Fibroblast of upper back skin (primary cell): ENCODE measurements at places on chromosomes 3 and 15.
A peak's percentile ranks its signal among the peaks of the same experiment; 100 is the strongest.

- peak; percentile 12 for DNase-seq
Observed at GRCh38 chr3:158801201-158801600, 653 bp upstream of the MFSD1 start.

DNA sequence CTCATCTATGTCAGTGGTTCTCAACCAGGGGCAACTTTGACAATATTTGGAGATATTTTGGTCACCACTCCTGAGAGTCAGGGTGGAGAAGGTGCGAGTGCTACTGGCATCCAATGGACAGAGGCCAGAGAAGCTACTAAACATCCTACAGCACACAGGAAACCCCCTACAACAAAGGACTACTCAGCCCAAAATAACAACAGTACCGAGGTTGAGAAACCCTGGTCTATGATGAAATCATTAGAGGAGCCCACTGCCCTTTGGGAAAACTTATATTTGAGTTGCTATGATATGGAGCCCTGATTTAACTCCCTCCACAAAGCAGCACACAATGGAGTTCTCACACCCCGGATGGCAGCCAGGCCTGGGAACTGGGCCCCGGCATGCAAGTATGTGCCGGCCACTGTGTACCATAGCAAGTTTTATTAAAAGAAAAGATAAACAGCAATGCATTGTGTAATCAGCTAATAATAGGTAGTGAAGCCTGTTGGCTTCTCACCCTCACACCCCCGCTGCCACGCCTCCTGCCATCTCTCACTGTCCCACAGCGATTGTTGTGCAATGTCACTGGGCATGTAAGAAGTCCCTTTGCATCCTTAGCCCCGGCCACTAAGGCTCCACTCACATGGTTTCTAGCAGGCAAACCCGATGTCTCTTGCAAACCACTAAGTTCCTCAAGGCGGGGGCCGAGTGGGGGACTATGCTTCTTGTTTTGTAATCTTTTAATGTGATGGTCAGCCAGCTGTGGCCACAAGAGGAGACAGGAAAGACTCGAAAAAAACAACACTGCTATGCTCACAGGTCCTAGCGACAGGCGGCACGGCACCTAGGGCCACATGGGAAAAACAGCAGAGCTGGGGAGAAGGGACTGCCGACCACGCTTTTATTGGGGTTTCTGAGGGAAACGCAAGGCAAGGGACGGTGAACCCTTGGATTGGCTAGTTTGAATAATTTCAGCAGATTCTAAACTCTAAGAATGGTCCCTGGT lies 110.0 kb downstream of the AQP9 start:
- DNase-seq, result no peak

DNA sequence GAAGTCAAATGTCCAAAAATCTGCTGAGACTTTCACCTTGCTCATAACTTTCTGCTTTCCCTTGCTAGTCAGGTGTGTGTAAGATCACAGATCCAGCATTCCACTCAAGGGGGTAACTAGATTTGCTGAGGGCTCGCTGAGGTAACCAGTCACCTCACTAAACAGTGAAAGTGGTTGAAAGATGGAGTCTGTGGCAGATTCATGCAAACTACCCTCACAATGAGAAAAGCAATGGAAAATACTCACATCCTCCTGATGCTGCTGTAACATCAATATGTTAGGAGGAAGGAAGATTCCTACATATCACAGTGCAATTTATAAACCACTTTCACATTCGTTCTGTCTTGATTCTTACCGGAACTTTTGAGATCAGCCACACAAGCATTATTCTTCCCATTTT lies 174.3 kb upstream of the BCL6 start:
- no peak for DNase-seq

DNA sequence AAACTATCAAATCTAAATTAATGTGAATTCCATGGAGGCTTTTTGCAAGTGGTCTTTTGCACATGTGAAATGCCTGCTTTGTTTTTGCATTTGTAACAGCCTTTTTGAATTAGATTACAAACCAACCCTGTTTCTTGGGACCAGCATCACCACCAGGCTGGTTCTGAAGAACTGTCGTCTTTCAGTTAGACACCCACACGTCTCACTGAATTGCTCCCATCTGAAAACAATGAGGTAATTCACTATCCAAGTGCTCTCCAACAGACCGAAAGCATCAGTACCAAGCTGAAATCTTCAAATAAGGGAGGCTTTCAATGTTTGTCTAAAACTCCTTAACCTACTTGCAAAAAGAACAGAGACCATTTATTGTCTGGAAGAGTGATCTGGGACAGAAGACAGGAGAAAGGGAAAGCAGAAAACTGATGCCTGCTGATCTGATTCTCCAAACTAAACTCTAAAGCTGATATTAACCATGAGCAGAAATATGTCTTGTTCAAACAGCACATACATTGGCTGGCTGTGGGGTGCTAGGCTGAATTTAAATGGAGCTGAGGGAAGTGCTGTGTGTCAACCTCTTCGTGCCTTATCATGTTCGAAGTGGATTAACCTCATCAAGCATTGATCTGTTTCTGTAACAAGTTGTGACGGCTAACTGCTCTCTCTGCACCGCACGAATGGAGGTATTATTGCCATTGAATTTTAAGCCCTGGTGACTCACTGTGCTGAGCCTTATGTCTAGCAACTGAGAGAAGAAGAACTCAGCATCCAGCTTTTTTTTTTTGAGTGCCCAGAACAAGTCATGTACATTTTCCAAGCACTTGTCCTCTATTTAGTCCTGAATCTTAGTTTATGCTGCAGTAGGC lies 213.7 kb upstream of the P2RY1 start:
- no peak for DNase-seq

- no peak for DNase-seq
Observed at GRCh38 chr3:160454995-160455394, 5.4 kb upstream of the TRIM59 start.

GRCh38 chr3:13879946-13880810 lies at the start of gene WNT7A:
Gene WNT7A (minus strand): TSS chr3:13880071. CDS start chr3:13879816, 255 bp downstream.
- no peak for DNase-seq

- peak; percentile 42 for DNase-seq
Observed at GRCh38 chr3:151386056-151386455, 1.5 kb upstream of the P2RY12 start.

DNA sequence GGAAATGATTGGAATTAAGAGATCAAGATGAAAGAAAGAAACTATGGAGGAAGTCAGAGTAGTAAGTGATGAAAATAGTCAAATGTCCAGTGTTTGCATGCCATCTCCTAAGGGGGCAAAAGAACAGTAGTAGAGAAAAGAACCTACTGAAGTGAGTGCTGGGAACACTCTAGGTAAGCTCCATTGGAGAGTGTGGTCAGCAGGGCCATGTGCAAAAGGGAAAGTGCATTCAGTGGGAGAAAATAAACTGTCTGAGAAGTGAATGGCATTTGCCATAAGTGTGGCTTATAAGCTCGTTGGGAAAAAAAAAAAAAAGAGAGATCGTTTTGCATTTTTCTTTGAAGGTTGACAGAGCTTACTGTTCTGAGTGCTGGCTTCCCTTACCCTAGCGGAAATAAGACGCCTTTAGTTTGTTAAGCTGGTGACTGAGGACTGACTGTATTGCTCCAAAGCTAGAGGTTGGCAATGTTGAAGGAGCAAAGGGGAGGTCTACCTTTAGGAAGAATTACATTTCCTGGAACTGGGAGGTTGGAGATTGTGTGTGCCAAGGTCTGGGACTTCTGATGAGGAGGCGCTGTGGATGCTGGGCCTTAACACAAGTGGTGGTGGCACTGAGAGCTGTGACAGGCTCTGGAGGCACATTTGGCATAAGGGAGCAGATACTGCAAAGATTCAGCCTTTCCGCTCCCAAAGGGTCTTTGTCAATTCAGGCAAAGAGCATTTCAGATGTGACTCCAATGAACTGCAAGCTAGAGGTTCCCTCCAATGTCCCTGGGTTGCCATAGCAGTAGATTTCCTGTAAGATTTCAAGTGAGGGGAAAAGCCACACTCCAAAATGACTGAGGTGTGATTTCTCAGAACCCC lies 287.8 kb upstream of the SATB1 start:
- DNase-seq, result no peak

DNA sequence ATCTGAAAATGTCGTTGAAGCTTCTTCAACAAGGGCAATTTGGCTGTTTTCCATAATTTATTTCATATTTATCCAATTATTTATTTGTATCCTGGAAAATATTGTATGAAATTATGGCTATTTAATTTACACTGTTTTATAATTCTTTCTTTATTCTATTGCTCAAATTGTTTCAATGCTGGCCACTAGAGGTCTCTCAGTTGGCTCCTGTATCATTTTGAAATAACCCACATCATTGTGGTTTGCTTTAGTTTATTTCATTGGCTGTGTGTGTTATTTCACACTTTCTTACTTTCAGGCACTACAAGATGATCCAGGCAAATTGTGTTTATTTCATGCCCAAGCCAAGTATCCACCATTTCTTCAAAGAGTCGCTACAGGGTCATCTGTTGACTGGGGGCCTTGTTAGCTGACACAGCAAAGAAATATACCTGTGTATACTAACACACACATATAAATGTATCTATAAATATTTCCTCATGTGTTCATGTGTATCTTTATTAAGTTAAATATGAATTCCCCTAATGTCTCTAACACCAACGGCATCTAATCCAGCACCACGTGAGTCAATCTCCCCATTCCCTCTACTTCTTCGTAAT lies 86.2 kb downstream of the NPAP1 start:
- DNase-seq, result peak; percentile 1

DNA sequence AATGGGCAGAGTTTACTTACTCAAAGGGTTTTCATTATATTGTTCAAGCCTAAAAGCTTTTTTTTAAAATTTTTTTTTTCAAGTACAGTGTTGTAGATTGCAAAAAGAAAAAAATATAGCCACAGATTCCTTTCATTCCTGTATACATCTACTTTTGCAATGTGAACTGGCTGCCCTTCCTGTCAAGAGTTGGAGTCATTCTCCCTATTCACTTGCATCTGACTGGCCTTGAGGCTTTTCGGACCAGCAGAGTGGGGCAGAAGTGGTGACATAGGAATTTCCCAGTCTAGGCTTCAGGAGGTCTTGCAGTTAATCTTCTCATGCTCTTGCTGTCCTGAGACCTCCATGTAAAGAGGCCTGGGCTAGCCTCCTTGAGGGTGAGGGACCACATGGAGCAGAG lies 218.3 kb upstream of the CFAP20DC start:
- peak; percentile 76 for DNase-seq

GRCh38 chr15:74821091-74821789 lies 5.2 kb upstream of the CPLX3 start:
- DNase-seq, result no peak

DNA sequence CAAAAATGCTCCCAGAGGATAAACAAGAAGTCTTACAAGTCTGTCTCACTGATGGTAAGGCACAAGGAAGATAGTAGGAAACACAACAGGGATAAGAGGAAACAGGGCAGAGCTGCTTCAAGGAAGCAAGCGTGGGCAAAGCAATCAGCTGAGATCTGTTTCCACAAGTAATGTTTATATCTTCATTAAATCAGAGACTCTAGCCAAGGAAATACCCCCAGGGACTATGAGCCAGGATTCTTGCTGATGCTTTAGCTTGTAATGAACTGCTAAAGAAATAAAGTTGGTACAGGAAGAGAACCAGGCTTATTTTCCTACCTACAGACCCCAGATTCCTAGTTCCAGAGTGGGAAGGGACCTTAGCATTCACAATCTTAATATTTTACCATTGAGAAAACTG lies 112.7 kb upstream of the C3orf80 start:
- DNase-seq, result no peak

DNA sequence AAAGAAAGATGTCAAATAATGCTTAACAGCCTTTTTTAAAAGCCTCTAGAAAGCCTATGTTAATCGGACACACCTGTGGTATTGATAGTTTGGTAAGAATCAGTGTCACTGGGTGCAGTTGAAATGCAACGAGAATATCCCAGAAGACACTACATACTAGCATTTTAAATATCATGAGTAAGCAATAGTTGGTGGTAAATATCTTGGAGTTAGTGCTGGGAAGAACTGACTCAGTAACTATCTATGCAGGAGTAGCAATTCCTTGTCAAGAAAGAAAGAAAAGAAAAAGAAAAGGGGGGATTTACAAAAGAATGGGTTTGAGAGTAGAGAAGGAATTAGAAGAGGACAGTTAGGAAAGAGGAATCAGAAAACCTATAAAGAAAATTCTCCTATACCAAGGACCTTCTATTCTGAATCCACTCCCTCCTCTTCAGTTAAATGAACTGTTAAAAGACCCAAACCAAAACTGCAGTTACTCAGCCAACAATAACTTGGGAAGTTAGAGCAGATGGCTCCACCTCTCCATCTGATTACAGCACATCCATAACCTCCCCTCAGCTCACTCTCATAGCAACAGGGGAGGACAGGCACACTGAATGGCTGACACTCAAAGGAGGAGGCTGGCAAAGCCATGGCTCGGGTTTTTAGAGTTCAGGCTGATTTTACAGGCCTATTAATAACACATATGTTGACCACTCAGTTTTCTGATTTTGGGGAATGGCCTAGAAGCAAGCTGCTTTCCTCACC lies 207.6 kb upstream of the MDFIC2 start:
- peak; percentile 61 for DNase-seq

DNA sequence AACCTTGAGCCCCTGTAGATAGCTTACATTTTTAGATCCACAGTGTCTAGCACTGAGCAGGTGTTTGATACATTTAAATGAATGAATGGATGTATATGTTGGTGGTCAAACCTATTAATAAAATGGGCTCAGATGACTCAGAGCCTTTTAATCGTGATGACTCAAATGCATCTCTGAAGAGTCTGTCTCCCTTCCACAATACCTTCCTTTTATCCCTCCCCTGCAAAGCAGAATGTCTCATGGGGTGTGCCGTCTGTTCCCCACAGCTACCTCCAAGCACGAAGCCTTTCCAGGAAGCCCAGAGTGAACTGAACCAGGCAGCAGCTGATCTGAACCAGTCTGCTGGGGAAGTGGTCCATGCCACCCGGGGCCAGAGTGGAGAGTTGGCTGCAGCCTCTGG lies 303.5 kb upstream of the TPM1 start:
- peak; percentile 80 for DNase-seq

DNA sequence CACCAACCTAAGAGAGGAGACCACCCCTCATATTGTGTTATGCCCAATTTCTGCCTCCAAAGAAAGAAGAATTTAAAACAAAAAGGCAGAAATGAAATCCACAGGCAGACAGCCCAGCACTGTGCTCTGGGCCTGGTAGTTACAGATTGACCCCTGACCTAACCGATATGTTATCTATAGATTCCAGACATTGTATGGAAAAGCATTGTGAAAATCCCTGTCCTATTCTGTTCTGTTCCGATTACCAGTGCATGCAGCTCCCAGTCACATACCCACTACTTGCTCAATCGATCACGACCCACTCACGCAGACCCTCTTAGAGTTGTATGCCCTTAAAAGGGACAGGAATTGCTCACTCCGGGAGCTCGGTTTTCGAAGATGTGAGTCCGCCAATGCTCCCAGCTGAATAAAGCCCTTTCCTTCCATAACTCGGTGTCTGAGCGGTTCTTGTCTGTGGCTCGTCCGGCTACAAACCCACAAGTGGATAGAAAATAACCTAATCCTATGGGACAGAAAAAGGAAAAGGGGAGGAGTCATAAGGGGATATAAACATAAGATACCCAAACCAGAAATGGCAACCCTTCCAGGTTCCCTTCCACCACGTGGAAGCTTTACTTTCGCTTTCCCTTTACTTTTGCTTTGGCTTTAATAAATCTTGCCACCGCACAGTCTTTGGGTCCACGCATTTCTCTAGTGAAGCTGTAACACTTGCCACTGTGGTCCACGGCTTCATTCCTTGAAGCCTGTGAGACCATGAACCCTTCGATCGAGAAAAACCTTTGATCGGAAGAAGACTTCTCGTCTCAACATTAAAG lies 1.7 kb upstream of the CFAP91 start:
- DNase-seq, result no peak

GRCh38 chr15:58490086-58490887 lies 58.5 kb downstream of the LIPC start:
- DNase-seq, result no peak
